ENCODE measurements at places on chromosomes 1 and 21.

DNA sequence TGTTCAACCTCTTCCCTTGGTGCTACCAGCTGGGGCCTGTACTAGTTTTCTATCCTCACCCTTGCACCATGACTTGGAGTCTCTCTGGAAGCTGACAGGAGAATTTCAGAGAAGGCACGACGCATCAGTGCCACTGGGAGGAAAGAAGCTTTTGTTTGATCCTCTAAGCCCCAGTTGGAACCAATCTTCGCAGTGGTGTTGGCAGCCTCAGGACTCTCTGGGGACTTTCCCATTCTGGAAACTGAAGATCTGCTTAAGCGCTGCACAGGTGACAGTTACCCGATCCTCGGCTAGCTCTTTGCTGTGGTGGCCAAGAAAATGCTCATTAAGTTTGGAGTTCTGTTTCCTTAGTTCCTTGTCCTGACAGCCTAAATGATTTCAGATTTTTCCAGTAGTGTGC lies 222.3 kb downstream of the RHOU start:
- no peak for DNase-seq

- DNase-seq: peak; percentile 62
Measured at GRCh38 chr1:225919906-225920305, 4.1 kb downstream of the PYCR2 start.

GRCh38 chr1:91548376-91549040 lies 47.9 kb downstream of the CDC7 start:
- DNase-seq: no peak

DNA sequence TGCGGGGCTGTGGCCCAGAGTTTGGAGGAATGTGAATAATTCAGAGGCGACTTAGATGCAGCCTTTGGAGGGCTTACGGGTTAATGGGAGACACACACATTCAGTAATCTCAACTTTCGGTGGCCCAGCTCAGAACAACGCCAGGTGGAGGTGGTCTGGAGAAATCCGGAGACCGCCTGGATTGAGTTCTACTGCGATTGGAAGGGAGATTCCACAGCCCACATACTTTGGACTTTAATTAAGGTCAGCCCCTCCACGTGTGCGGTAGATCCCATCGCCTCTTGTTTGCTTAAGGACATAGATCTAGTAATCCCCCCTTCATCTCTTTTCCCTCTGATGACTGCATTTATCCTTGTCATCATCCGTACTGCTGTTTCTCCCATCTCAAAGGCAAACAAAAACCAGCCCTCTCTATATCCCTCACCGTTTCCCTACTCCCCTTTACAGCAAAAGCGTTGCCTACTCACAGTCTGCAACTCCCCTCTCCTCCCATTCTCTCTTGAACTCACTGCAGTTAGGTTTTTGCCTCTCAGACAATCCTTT lies 720 bp upstream of the BSDC1 start:
- peak; percentile 61 for DNase-seq

- DNase-seq: no peak
Measured at GRCh38 chr21:14271053-14271452, 55.1 kb downstream of the RBM11 start.

- DNase-seq: no peak
Measured at GRCh38 chr1:233055879-233056641, 105.6 kb downstream of the NTPCR start.

GRCh38 chr21:42731264-42732032 lies 78.0 kb downstream of the PDE9A start:
- no peak for DNase-seq

DNA sequence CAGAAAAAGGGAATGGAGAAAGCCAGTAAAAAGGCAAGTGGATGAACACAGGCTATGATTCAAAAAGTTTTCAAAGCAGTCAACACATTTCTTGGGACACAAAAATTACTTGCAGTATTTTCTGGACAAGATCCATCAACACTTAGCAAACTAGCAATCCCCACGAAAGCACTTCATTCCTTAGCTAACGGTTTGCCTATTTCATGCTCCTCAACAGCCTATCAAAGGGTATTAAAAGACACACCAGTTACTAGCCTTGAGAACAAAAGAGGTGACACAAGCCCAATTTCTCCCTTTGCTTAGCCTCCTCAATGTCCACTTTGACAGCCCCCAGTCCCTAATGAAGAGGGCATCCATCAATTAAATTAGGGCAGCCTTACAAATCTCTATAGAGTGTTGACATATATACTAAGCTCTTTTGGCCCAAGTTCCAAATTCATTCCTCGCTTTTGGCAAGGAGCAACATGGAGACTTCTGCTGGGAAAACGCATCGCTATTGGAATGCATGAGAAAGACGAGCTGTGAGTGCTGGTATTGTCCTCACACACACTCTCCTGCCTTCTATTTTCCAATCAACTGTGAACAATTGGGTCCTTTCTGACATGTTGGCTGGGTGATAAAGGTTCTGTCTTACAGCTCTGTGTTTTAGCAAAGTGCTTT lies 180.0 kb downstream of the TNR start:
- DNase-seq: no peak

GRCh38 chr1:174976436-174977108 lies 23.2 kb upstream of the CACYBP start:
- no peak for DNase-seq

GRCh38 chr1:81221564-81221963 lies 579.2 kb upstream of the ADGRL2 start:
- no peak for DNase-seq

GRCh38 chr1:229597877-229598276 lies 28.0 kb downstream of the TAF5L start:
- DNase-seq: no peak

GRCh38 chr1:3550511-3551289 lies 60.6 kb downstream of the MEGF6 start:
- peak; percentile 55 for DNase-seq

DNA sequence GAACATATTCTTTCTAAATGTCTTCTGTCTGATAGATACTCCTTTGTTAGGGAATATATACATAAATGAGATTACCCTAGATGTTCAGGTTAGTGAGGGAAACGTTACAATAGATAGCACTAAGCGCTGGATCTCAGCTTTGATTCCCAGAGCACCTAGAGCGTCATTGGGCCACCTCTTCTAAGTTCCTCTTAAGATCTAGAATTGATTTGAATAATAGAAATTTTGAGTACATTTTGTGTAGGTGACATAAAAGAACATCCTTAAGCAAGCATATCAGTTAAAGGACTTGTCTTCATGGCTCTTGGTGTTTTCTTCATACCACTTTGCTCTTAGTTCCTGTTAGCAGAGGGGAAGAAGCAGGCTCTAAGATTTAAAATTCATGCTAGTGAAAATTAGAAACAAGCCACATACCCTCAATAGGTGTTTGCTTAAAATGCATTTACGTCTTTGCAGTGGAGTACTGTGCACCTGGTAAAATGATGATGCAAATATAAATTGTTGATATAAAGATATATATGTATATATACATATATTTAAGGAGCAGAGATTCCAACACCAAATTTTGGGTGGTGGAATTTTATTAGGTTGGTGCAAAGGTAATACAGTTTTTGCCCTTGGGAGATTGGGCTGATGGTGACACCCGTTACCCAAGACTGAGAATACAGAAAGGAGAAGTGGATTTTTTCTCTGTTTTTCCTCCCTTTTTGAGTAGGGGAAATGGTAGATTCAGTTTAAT lies 47.1 kb downstream of the DYRK1A start:
- no peak for DNase-seq

- no peak for DNase-seq
Measured at GRCh38 chr1:20197329-20197791, 11.0 kb upstream of the PLA2G2C start.

GRCh38 chr1:233480198-233480597 lies 133.7 kb upstream of the KCNK1 start:
- DNase-seq: no peak

- DNase-seq: no peak
Measured at GRCh38 chr1:1978108-1978507, 25.5 kb downstream of the CFAP74 start.

- peak; percentile 61 for DNase-seq
Measured at GRCh38 chr1:67489643-67490042, 59.4 kb upstream of the SERBP1 start.

- no peak for DNase-seq
Measured at GRCh38 chr1:201591348-201591747, 52.4 kb downstream of the NAV1 start.

- no peak for DNase-seq
Measured at GRCh38 chr1:109197158-109198042, 16.3 kb upstream of the SARS1 start.

All from COR-L47 (cell line).